SW480 (cell line): ENCODE measurements at places on chromosomes 5 and 9.
A peak's percentile ranks its signal among the peaks of the same experiment; 100 is the strongest.

DNA sequence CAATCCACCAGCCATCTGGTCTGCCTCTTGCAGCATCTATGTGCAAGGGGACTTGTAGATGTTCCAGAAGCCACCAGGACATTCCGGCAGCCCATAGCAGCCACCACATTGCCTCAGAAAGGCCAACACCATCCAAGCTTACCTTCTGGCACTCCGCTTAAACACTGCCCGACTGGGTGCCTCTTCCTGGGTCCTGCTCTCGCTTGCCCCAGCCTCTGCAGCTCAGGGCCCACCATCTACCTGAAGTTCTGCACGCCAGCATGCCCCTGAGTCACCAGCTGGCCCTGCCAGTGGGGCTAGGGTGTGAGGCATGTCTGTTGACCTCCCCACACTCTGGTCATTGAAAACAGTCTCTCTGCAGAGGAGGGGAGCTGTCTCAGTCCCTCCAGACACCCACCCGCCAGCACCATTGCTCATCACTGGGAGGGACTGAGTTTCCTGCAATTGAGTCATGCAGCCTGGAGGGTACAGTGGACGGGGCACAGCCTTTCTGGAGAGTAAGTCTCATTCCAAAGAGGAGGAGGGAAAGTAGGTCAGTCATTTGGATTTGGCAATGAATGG lies 16.9 kb upstream of the COL5A1 start:
- DNase-seq: peak; percentile 53

DNA sequence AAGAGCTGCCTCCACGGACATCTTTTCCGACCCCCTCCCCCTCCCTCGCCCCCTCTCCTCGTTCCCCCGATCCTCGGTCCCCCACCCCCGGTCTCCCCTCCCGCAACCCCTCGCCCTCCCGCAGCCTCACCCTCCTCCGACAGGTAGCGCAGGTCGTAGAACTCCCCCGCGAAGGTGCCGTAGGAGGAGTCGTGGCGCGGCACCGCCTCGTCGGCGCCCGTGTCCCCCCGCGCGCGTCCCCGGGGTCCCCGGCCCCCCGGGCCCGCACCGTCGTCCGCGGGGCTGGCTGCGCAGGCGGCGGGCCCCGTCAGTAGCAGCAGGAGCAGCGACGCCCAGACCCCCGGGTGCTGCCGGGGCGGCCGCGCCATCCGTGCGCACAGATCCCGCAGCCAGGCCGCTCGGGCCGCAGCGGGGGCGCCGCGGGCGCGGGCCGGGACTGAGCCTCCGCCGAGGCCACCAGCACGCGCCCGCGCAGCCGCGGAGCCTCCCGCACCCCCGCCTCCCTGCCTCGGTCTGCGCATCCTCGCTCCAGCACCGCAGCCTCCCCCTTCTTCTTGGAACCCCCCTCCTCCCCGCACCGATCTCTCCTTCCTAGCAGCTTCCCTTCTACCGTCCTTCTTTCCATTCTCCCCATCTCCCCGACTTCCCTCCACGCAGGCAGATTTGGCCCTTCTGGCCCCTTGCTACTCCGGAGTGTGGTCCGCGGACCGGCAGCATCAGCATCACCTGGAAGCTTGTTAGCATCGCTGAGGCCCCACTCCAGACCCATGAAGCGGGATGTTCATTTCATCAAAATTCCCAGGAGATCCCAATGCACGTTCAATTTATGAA lies at the start of gene FRRS1L:
FRRS1L (minus strand) TSS at position 479 of the 831 bp plus-strand sequence; CDS start at position 368, 111 bp downstream.
- DNase-seq: no peak

GRCh38 chr9:122204055-122204454 lies 24.7 kb downstream of the LHX6 start:
- DNase-seq: no peak

- no peak for DNase-seq
Measured at GRCh38 chr5:943201-943917, 50.7 kb downstream of the TRIP13 start.

GRCh38 chr5:2129568-2130272 lies 247.0 kb upstream of the IRX4 start:
- DNase-seq: no peak

GRCh38 chr9:100131216-100131615 lies 32.2 kb downstream of the INVS start:
- no peak for DNase-seq

DNA sequence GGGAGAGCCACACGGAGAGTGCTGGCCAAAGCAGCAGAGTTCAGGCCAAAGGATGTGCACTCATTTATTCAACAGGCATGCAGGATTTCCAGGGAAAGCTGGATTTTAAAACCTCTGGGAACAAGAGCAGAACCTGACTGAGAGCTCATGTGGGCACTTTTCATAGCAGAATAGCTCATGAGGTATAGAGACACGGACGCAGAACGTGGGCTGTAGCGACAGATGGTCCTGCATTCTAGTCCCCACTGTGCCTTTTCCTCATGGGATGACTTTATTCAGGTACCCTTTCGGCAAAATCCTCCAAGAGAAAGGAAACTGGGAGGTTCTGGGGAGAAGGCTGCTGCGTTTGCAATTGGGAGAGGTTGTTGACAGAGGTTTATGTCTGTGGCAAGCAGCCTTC lies 5.4 kb downstream of the IL4 start:
- DNase-seq: no peak

DNA sequence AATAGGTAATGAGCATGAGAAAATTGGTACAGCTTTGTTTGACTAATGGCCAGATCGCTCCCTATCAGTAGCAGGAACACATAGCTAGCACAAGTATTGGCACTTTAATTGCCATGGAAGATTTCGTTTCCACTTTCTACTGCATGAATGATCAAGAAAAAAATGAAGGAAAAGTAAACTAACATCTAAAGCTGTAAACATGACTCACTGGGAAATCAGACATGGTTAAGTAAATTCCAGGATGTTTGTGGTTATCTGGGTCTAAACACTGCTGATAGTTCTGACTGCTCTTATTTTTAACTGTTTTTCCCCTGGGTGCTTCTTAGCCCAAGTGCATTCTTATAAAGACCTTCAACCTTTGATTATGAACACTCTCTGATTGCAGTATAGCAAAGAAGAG lies 388.9 kb downstream of the NR2F1-AS1 start:
- DNase-seq: peak; percentile 81

DNA sequence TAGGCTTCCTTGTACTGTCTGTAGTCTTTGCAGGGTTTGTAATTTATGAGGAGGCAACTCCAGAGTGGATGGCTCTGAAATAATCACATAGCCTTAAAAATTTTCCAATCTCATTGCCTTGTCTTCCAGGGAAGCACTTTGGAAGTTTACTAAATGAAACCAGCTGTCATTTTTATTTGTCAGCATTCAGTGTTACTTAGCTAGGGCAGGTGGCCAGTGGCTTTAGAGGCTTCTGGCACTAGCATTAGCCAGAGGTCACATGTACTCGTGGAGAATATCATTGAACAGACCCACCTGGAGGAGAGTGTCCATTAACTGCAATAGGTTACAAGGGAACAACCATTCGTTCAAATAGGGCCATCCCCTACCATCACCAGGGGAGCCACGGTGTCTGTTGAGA lies 160.3 kb upstream of the SLC28A3 start:
- no peak for DNase-seq
